ENCODE measurements at places on chromosomes 16 and 17.

GRCh38 chr17:74180336-74180735 lies 23.1 kb upstream of the RPL38 start:
- DNase-seq, result no peak

- DNase-seq, result no peak
These were observed 28.6 kb upstream of the SPNS3 start for GRCh38 chr17:4405038-4405669.

- DNase-seq, result no peak
These were observed 3.1 kb downstream of the ERI2 start for GRCh38 chr16:20803192-20803560.

DNA sequence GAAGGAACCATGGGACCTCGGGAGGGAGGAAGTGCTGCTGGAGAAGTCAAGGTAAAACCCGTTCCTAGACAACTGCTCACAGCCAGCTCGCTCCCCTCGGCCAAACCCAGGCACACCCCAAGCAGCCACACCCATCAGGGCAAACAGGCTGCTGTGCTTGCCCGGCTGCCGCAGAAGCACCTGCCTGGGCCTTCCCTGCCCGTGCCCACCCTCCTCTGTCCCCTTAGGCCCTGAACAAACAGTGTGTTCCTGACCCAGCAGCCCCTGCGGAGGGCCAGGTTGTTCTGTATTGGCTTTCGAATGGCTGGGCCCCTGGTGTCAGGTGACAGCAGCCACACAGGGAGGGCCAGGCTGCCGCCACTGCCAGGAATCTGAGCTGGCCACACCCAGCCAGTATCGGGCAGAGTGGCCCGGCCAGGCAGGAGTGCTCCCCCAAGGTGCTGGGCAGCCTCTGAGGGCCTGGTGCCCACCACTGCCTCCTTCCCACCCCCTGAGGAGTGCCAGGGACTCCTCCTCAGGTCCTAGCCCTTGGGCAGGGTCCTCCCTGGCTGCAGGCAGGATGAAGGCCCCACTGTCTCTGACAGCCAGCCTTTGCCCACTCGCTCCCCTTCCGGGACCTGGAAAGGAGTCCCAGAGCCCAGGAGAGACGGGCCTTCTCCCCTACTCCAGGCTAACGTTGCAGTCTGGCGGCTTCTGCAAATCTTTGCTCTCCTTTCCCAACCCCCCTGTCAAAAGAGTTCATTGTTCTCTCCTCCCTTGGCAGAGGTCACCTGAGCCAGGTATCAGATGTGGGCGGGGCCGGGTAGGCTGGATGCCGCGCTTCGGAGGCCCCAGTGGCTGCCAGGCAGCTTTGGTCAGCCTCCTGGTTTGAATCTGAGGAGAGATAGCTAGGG lies 24.0 kb downstream of the LLGL2 start:
- DNase-seq, result no peak

DNA sequence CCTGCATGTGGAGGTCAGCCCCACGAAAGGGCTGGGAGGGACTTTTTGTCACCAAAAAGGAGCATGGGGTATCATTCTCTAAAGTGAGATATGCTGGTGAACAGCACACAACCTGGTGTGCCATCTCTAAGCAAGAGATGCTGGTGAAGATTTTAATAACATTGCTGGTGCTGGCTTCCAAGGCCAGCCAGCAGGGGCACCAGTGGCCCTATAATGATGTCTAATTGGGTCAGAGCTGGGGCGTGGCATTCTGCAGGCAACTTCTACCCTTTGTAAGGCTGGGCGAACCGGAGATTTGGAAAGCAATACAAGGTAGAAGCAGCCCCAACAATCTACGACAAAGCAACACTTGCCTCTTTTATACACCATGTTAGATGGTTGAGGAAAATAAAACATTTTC lies 16.8 kb downstream of the SDR42E1 start:
- DNase-seq, result no peak

- no peak for DNase-seq
These were observed 18.2 kb upstream of the ATF7IP2 start for GRCh38 chr16:10367616-10368188.

- no peak for DNase-seq
These were observed 975 bp downstream of the SNX29 start for GRCh38 chr16:11977376-11978041.

DNA sequence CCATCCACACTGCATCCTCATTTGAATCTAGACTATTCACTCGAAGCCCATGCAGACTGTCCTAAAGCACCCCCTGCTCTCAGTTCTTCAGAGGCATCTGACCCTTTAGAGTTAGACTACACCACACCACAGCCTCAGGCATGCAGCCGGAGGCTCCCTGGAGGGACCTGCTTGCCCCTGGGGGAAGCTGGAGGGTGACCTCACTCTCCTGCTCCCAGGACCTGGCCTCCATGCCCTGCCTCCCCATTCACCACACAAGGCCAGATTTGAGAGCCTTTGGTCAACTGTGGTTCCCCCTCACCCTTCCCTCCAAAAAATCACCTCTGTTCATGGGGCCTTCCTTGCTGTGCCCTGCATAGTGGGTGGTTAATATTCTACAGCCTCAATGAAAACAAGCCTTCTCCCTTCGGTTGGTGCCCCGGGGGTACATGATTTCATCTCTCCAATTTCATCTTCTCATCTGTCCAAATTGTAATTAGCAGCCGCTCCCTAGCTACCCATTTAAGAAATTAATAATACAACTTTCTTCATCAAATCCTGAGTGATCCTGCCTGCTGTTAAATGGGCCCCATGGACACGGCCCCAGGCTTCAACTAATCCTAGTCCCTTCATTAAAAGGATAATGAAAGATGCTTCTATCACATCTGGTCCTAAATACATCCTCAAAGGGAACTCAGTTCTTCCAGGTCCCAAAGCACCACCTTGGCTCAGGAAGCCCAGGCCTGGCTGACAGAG lies 24.4 kb downstream of the ABCC12 start:
- no peak for DNase-seq
